ENCODE measurements at places on chromosomes 13 and 19. TPM values are rescaled to one million over a fixed set of nuclear protein-coding genes. Genes with fewer than 3 reads are reported as not detected.

GRCh38 chr13:45747071-45747470 lies 45.0 kb downstream of the CBY2 start:
- no peaks in the 10 kb centered on the region for H3K36me3 ChIP-seq
- no peak overlapping the region for H3K4me3 ChIP-seq
- H3K27me3 ChIP-seq: no peaks in the 10 kb centered on the region
- H3K4me1 ChIP-seq: no peaks in the 10 kb centered on the region

GRCh38 chr19:42206871-42207755 lies 10.4 kb downstream of the DEDD2 start:
- no peak for DNase-seq
- H3K27me3 ChIP-seq: no peaks in the 10 kb centered on the region
- no peak overlapping the region for H3K4me3 ChIP-seq

DNA sequence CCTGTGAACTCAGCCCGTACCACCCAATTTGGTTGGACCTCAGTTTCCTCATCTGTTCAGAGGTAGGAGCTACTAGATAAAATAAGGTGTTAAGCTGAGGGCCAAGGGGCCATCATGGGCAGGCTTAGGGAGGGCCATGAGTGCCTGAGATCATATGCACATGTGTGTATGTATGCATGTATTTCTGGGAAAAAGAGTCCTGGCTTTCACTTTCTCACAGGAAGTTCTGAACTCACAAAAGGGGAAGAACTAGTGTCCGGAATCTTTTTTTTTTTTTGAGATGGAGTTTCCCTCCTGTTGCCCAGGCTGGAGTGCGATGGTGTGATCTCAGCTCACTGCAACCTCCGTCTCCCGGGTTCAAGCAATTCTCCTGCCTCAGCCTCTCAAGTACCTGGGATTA lies 18.9 kb downstream of the TGFB1 start:
- no peak overlapping the region for H3K4me3 ChIP-seq
- H3K4me1 ChIP-seq: no peaks in the 10 kb centered on the region
- no peaks in the 10 kb centered on the region for H3K36me3 ChIP-seq
- H3K27me3 ChIP-seq: no peaks in the 10 kb centered on the region
- no peak overlapping the region for H3K27ac ChIP-seq
- no peak for DNase-seq

DNA sequence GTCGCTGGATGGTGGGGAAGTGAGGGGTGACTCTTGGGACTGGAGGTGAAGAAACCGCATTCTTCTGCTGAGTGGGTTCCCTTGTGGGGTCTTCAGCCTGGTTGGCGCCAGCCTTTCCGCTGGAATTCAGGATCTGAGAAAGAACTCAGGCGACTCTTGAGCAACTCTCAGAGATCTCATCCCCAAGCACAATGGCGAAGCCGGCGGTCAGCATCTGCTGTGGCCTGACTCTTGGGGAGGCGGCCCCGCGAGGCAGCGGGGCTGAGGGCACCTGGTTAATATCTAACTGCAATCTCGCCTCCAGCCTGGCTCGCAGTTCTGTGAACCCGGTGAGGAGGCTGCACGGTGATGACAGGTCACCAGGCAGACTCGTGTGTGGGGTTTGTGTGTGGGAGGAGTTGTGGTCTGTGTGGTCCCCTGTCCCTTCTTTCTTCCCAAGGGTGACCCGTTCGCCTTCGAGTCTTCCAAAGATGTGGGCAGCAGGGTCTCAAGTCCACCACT lies 883 bp downstream of the ZNF441 start:
- peak; percentile 69 for DNase-seq
- H3K4me1 ChIP-seq: peaks cover 17% of the 10 kb centered on the region
- peak overlapping the region; percentile 97 for H3K27ac ChIP-seq
- no peaks in the 10 kb centered on the region for H3K36me3 ChIP-seq

- no peak overlapping the region for H3K4me3 ChIP-seq
- DNase-seq: peak; percentile 93
- no peaks in the 10 kb centered on the region for H3K36me3 ChIP-seq
- H3K4me1 ChIP-seq: peaks cover 32% of the 10 kb centered on the region
- H3K27me3 ChIP-seq: no peaks in the 10 kb centered on the region
Measured at GRCh38 chr19:47729799-47730520, 15.4 kb upstream of the NOP53 start.

GRCh38 chr19:35783469-35784434 lies 8.4 kb downstream of the ARHGAP33 start:
- no peak overlapping the region for H3K27ac ChIP-seq
- H3K27me3 ChIP-seq: no peaks in the 10 kb centered on the region
- no peak for DNase-seq
- no peak overlapping the region for H3K4me3 ChIP-seq
- no peaks in the 10 kb centered on the region for H3K36me3 ChIP-seq

DNA sequence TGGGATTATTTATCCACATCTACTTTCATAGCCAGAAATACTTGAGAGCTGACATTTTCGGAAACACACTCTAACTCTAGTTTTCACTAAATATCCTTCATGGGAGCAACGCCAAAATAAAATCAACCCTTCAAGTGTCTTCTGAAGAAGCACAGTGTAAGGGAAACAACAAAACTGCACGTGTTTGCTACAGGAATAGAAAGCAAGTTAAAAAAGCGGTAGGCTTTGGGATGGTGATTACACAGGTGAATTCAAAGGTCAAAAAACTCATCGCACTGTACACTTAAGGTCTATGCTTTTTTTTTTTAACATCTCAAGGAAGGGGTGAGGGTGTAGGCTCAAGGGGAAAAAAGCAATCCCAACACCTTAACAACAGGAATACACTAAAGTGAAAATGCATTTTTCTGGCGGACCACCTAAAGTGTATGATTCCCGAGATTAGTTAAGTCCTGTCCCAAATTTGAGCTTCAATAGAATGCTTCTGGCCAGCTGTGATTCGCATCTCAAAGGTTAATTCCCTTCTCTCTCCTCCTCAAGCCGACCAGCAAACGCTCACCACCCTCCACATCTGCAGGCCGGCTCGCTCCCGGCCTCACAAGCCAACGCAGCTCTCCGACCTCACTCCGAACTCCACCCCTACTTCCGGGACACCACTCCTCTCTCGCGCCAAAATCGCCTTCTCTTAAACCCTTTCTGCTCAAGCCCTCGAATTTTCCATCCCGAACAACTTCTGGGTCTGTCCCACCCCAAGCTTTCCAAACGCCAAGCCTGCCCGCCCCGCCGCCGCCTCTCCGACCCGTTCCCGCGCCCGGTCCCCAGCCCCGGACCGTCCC lies 1.1 kb downstream of the ARGLU1 start:
- peaks cover 50% of the 10 kb centered on the region for H3K4me1 ChIP-seq
- peak overlapping the region; percentile 70 for H3K27ac ChIP-seq
- DNase-seq: peak; percentile 54
- H3K36me3 ChIP-seq: no peaks in the 10 kb centered on the region

DNA sequence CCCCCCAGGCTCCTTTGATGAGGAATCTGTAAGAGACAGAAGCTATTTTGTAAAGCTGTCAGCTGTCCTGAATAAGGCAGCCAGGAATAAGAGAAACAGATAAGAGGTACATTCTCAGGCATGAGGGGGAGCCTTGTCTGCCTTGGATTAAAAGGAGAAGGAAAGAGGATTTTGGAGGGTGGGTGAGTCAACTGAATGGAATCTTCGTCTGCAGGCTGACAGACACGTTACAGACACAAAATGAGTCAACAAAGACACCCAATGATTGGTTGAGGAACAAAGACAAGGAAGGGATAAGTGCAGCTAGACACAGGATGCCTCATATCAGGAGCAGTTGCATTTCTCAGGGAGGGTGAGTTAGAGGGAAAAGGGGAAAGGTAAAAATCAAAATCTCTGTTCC lies 162.5 kb downstream of the OLFM4 start:
- H3K27ac ChIP-seq: no peak overlapping the region
- H3K27me3 ChIP-seq: no peaks in the 10 kb centered on the region
- DNase-seq: no peak
- H3K36me3 ChIP-seq: no peaks in the 10 kb centered on the region
- H3K4me1 ChIP-seq: no peaks in the 10 kb centered on the region

NOVA2 gene
- 1.3 TPM for total RNA-seq

DNA sequence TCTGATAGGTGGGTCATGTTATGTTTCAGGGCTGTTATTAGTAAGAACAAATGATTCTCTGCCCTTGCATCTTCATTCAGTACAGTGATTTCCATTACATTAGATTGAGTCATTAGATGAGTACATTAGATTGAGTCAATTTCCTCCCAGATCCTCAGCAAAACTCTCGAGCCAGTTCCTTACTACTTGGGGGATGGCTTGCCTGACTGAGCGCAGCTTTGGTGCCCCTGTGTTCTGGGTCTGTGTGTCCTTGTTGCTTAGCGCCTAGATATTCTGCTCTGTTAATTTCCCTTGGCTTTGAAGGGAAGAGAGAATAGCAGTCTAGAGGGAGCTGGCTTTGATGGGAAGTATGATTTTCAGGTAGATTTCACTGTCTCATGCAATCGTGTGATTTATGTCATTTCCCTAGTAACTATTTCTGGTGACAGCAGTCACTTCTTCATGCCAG lies 19.1 kb upstream of the SCEL start:
- no peak overlapping the region for H3K27ac ChIP-seq
- H3K4me1 ChIP-seq: no peaks in the 10 kb centered on the region
- DNase-seq: no peak
- H3K27me3 ChIP-seq: no peaks in the 10 kb centered on the region

- no peak overlapping the region for H3K27ac ChIP-seq
- no peaks in the 10 kb centered on the region for H3K4me1 ChIP-seq
- H3K4me3 ChIP-seq: no peak overlapping the region
- H3K27me3 ChIP-seq: no peaks in the 10 kb centered on the region
Measured at GRCh38 chr13:33761740-33762139, 56.2 kb upstream of the RFC3 start.

- peak within 1 kb of the TSS; percentile 44 for H3K4me3 ChIP-seq
- peaks cover 72% of the 10 kb centered on the region for H3K4me1 ChIP-seq
- peak within 1 kb of the TSS; percentile 97 for H3K27ac ChIP-seq
- H3K36me3 ChIP-seq: no peaks in the 10 kb centered on the region
Measured at GRCh38 chr19:17245535-17245984, at the start of gene NR2F6. TSS of gene NR2F6 (minus strand) at chr19:17245919. CDS start at chr19:17245220, 699 bp downstream.

DNA sequence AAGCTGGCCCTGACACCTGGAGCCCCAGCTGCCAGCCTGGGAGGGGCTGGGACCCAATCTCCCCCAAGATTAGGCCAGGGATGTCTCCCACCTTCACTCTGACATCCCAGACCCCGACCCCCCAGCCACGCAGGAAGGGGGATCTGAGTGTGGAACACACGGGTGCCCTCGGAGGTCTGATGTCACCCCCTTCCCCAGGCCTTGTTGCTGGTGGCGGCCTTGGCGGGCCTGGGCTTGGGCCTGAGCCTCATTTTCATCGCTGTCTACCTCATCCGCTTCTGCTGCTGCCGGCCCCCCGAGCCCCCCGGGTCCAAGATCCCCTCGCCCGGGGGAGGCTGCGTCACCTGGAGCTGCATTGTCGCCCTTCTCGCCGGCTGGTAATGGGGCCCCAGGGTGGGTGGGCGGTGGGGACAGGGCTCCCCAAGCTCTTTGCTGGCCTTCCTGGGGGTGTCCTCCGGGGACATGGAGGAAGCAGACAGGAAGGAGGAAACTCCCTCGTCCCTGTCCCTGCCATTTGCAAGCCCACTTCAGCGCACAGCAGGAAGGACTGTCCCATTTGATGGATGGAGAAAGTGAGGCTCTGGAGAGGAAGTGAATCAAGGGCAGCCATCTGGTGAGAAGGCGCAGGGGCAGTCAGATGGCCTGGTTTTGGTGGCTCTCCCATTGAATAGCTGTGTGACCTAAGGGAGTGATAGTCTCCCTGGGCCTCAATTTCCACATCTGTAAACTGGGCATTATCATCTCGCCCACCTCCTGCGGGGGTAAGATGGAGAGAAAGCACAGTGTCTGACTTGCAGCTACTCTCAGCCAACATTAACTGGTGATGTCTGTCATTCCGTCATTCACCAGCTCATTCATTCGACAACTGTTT lies 3.9 kb downstream of the TTYH1 start:
- H3K4me3 ChIP-seq: no peak overlapping the region
- peaks cover 14% of the 10 kb centered on the region for H3K27me3 ChIP-seq
- DNase-seq: no peak
- peak overlapping the region; percentile 77 for H3K27ac ChIP-seq
- peaks cover 20% of the 10 kb centered on the region for H3K4me1 ChIP-seq

ADAMTSL5 gene
- total RNA-seq: not detected
